ENCODE measurements at places on chromosomes 5 and 9. TPM values are rescaled to one million over a fixed set of nuclear protein-coding genes. Genes with fewer than 3 reads are reported as not detected.

Gene DRD1
- 0.54 TPM for total RNA-seq

Gene CCNO
- 12.1 TPM for total RNA-seq

Gene PIK3R1
- total RNA-seq, result 7.2 TPM

Gene ELOVL7
- 20.0 TPM for total RNA-seq

Gene OTP
- total RNA-seq, result 0.07 TPM

DNA sequence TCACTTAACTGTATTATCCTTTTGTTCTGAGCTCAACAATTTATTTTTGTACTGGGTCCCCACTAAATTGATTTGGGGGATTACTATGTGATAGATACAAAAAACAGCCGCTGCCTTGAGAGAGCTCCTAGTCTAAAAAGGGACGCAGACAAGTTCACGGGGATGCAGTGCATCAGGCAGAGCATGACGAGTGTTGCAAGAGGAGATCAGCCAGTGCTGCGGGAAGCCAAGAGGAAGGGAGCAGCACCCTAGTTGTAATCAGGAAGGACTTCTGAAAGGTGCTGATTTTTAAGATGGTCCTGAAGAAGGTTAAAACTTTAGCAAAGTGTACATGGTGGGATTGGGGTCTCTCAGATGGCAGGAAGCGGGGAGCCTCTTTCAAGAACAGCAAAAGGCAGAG lies 15.8 kb downstream of the GALNT10 start:
- DNase-seq, result no peak

DNA sequence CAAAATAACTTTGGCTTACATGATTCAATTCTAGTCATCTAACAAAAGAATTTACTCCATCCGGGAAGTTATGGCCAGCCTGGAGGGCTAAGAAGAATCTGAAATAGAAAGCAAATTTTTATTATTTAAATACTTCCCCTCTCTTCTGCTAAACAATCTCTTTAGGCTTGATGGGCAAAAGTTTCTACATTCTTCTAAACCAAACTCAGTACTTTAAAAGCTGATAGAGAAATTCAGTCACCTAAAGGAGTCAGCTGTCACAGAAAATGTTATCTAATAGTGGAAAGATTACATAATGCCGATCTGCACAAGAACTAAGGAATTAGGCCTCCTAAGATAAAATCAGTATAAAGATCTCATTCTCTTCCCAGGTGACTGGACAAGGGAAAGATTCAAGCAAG lies 32.4 kb downstream of the GNAQ start:
- no peak for DNase-seq

GRCh38 chr9:133715295-133715865 lies 22.8 kb downstream of the SARDH start:
- DNase-seq, result no peak

- DNase-seq, result no peak
Observed at GRCh38 chr5:4440536-4440935, 699.6 kb upstream of the ADAMTS16 start.

- no peak for DNase-seq
Observed at GRCh38 chr5:102834438-102834964, 79.4 kb downstream of the PAM start.

DNA sequence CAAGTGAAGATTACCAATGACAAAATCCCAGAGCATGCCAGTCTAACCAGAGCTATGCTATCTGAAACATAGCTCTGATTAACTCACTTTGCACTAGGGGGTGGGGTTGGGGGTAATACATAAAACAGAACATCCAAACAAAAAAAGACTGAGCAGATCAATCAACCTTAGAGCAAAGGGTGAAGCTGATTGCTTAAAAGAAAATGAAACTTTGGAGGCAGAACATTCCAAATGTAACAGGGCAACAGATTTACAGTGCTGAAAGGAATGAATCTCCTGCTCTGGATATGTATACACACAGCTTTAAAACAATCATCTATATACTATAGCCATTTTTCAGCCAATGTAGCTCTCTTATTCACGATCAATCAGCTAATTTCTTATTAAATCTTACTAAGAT lies 4.9 kb downstream of the IL6ST start:
- no peak for DNase-seq

- DNase-seq, result no peak
Observed at GRCh38 chr5:64954518-64954917, 185.8 kb downstream of the CWC27 start.

DNA sequence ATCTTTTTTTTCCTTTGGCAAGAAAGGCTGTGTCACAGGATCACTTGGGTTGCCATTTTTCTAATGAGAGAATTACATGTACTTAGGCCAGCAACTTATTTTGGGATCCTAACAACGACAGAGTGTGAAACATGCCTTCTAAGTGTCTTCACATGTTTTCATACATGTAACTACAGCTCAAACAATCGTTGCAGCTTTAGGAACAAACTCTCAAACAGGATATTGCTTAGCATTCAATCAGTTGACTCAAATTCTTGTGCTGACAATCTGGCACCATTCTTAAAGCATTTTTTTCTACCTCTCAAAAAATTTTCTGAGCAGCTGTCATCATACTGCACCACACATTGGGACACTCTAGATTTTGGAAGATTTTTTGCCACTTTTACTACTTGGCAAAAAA lies 435.5 kb downstream of the HINT1 start:
- no peak for DNase-seq

All from HCT116 (cell line).